GOT3 (cell line): ENCODE measurements at places on chromosomes 5 and 9.

GRCh38 chr9:111149018-111149759 is 110.9 kb upstream of the LPAR1 start:
- DNase-seq, result no peak

GRCh38 chr9:90805006-90805996 is 3.7 kb downstream of the SYK start:
- DNase-seq, result no peak

DNA sequence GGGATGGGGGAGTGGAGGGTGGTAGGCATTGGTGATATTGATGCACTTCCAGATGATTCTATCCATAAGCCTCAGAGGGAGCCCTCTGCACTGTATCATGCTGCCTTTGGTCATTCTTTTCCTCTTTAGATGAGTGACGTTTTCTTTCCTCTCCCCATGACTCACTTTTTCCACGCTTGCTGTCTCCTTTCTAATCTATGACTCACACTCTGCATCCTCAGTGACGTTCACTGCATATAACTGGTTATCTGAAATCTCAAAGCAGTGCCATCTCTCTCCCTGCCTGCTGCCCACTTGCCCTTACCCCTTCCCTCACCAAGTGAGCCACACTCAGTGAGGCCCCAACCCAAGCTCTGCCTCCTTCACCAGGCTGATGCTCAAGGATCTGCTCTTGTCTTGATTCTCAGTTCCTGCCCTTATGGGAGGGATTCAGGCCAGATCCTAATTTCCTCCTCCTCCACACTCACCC is 31.6 kb downstream of the PTGS1 start:
- no peak for DNase-seq

- no peak for DNase-seq
Measured at GRCh38 chr5:95081982-95082381, 202.9 kb downstream of the MCTP1 start.

DNA sequence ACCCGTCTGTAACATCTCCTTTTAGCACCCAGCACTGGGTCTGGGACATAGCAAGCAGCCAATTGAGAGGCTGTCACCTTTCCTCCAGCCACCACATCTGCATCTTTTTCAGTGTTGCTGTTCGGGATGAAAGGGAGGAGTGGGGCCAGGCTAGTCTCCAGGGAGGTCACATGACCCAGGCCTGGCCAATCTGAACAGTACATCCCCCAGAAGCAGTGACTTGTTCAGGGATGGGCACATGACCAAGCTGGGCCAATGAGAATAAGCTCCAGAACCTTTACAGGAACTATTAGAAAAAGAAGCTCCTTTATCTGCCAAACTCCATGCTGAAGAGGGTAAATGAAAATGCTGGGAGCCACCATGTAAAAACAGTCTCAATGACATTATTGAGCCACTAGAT is 359.0 kb downstream of the SLIT3 start:
- DNase-seq, result no peak

GRCh38 chr5:179776411-179776938 is 17.3 kb upstream of the LTC4S start:
- DNase-seq, result no peak

- DNase-seq, result no peak
Measured at GRCh38 chr5:100306000-100306399, 229.2 kb upstream of the FAM174A start.
